Naive thymus-derived CD4-positive, alpha-beta T cell (primary cell): ENCODE measurements at places on chromosomes 6 and 20. TPM values are rescaled to one million over a fixed set of nuclear protein-coding genes. Genes with fewer than 3 reads are reported as not detected.

DNA sequence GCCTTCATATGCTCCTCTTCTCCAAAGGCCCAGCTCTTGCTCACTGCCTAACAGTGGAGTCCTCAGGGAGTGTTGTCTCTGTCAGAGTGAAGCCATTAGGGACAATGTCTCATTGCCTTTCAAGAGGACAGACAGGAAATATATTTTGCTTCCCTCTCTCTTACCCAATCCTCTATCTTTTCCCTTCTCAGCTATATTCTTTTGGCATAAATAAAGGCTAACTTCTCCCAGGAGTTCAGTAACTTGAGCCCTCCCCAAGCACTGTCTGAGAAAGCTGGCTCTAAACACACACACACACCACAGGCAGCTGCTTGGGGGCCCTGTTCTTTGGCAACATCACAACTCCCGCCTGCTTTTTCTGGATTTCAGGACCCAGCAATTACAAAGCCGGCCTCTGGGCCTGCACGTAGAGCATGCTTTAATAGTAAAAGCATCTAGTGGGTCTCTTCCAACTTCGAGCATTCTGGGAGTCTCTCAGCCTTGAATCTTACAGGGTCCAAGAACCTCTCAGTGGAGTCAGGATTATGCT, 34.7 kb upstream of the LAMA4 start:
- H3K4me3 ChIP-seq: no peak overlapping the region
- peaks cover 3% of the 10 kb centered on the region for H3K27me3 ChIP-seq
- no peak overlapping the region for H3K27ac ChIP-seq
- no peaks in the 10 kb centered on the region for H3K4me1 ChIP-seq
- H3K36me3 ChIP-seq: no peaks in the 10 kb centered on the region

- DNase-seq: no peak
- H3K36me3 ChIP-seq: no peaks in the 10 kb centered on the region
- H3K27ac ChIP-seq: no peak overlapping the region
- no peaks in the 10 kb centered on the region for H3K27me3 ChIP-seq
- no peaks in the 10 kb centered on the region for H3K4me1 ChIP-seq
Measured at GRCh38 chr6:147023148-147023547, 181.1 kb upstream of the STXBP5 start.

- DNase-seq: no peak
- peak overlapping the region; percentile 86 for H3K4me3 ChIP-seq
- no peaks in the 10 kb centered on the region for H3K27me3 ChIP-seq
- H3K4me1 ChIP-seq: peaks cover 14% of the 10 kb centered on the region
- H3K27ac ChIP-seq: peak overlapping the region; percentile 71
Measured at GRCh38 chr6:29749308-29749662, 26.1 kb downstream of the HLA-F start.

- H3K4me1 ChIP-seq: no peaks in the 10 kb centered on the region
- no peak overlapping the region for H3K27ac ChIP-seq
- no peaks in the 10 kb centered on the region for H3K27me3 ChIP-seq
- H3K36me3 ChIP-seq: no peaks in the 10 kb centered on the region
- DNase-seq: no peak
- no peak overlapping the region for H3K4me3 ChIP-seq
Measured at GRCh38 chr6:126308362-126308761, 31.6 kb upstream of the CENPW start.

DNA sequence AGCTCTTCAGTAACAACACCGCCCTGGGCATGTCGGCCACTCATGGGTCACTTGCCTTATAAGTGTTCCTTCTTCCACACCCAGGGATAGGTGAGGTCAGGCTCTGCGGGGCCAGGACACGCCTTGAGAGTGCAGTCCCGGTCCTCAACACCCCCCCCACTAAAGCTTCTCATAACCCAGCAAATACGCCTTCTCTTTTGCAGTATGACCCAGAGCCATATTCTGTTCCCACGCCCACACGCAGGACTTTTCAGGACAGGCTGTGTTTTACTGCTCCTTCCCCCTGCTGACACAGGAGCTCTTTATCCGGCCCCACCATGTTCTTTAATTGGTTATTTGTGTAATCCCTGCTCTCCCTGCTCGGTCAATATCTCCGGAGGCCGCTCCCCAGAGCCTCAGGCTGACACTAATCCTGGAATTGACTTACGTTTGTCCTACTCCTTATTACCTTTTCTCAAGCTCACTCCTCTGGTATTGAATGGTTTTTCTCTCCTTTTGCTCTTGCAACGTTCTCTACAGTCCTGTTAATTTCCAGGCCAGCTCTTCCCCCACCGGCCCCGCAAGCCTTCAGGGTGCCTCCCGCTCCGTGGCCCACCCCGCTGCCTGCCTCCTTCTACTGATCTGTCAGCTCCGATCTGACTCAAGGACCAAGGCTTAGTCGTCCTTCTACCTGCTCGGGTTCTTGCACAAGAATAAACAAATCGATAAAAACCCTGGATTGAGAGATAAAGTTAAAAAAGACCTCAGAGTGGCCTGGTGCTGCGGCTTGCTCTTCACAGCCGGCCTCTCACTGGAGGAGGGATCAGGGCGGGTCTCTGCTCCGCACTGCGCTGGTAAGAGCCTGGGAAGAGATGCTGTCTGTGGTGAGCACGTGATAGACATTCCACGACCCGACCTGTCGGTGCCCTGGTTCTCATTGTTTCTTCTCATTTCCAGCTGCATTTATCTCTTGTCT, 357.5 kb downstream of the ZFAND3 start:
- no peaks in the 10 kb centered on the region for H3K36me3 ChIP-seq
- no peak for DNase-seq
- H3K27ac ChIP-seq: no peak overlapping the region
- no peak overlapping the region for H3K4me3 ChIP-seq

DNA sequence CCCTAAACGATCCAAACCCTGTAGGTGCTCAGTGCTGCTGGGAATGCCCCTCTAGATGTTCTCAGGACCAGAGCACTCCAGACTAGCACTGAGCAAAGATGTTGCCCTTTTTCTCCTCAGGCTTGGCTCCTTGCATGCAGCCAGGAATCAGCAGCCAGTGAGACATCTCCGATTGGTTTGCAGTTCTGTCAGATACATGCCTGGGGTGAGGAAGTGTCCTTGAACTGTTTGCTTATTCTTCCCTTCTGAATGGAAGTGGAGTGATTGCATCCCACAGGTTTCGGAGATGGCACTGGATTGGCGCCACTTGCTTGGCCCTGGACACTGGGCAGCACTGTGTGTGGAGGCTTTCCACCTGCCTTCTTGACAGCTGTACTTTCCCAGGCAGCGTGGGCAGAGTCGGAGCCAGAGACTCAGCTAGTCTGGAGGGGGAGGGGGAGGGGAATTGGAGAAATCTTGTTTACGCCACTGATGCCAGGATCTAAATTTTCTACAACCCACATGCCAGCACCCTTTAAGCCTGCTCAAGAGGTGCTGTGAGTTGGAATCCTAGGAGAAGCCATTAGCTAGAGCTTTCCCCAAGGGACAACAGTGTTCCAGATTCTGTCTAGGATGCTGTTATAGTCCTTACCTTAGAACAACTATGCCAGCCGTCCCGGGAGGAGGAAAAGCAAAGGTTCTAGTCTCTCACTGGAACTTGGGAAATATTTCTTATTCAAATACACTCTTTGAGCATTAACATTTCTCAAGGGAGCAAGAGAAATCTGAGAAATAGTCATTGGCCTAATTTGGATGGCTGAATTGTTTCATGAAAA, 49.2 kb upstream of the SASH1 start:
- H3K4me3 ChIP-seq: no peak overlapping the region
- no peak for DNase-seq
- H3K27ac ChIP-seq: no peak overlapping the region
- no peaks in the 10 kb centered on the region for H3K36me3 ChIP-seq
- H3K27me3 ChIP-seq: no peaks in the 10 kb centered on the region

DNA sequence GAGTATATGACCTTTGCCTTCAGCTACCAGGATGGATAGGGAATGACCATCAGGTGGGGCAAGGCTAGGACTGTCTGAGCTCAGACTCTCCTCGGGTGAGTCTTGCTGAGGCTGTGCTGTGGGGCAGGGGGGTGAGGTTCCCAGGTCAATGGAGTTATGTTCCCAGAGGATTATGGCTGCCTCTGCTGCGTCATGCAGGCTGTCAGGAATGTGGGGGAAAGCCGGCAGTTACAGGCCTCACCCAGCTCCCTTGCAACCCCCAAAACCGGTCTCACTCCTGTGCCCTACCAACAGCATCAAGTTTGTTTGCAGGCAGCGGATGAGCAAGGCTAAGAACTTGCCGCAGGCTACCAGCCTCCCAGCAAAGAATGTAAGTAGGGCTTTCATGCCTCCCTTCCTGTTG, 93.5 kb downstream of the ESR1 start:
- no peak for DNase-seq
- H3K36me3 ChIP-seq: no peaks in the 10 kb centered on the region
- H3K4me1 ChIP-seq: no peaks in the 10 kb centered on the region
- H3K27me3 ChIP-seq: no peaks in the 10 kb centered on the region

Gene PLCB1
- 17.6 TPM for total RNA-seq

Gene GHRH
- not detected for total RNA-seq

Gene SYCP2L
- total RNA-seq: not detected
